ENCODE measurements at places on chromosomes 6 and 20.

DNA sequence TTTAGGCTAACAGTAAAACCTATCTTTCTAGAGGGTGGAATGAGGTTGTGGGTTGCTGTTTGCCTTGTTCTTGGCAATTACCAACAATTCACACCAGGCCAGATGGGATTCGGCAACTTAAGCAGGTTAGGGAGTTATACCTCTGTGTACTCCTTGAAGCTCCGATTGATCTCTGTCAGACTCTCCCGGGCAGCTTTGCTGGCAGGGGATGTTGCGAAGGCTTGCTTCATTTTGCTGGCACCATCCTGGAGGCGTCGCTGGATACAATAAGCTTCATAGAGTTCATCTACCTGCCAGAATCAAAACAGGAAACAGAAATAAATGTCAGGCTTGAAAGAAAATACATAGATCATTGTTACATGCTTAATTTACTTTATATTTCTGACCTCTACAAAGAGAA, 66.4 kb upstream of the ARMH2 start:
- no peak for DNase-seq

DNA sequence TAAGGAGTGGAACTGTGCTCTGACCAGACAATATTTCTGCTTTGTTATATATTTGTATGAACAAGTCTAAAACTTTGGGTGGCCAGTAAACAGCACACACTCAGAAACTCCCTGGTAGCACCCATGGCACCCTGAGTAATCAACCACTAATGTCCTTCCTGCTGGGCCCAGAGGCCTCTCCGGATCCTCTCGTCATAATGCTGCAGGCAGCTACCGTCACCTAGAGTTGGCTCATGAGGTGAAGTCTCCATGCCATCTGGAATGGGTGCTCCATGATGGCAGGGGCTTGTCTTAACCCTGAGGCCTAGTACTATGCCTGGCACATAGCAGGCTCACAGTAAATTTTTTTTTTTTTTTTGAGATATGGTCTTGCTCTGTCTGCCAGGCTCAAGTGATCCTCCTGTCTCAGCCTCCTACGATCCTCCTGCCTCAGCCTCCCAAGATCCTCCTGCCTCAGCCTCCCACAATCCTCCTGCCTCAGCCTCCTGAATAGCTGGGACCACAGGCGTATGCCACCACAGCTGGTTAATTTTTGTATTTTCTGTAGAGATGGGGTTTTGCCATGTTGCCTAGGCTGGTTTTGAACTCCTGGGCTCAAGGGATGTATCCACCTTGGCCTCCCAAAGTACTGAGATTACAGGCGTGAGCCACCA, 3.0 kb upstream of the SDCBP2 start:
- no peak for DNase-seq

DNA sequence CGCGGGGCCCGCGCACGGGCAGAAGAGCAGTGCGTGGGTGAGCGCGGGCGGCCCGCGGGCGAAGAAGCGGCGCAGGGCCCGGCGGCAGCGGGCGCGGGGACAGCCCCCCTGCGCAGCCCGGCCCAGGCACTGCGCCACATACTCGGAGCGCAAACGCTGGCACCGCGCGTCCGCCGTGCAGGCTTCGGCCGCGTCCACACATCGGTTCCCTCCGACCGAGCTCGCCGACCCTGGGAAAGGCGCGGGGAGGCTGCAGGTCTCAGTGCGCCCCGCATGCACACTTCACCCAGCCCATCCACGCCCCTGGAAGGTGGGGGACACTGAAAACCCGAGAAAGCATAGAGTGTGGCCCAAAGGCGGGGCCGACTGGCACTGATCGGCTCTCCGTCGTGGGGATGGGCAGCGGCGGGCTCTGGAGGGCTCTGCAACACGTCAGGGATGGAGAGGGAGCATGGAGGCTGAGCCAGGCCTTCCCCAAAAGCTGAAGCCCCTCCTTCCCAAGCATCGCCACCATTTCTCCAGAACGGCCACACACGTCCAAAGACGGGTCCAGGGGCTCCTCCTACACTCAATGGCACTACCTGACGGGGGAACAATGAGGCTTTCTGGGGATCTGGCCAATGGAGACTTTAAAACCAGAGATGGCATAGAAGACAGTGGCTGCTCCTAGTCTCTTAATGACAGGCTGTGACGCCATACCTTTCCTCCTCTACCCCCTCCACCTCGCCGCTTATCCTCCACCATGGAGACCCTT, 2.0 kb downstream of the GFRA4 start:
- no peak for DNase-seq

DNA sequence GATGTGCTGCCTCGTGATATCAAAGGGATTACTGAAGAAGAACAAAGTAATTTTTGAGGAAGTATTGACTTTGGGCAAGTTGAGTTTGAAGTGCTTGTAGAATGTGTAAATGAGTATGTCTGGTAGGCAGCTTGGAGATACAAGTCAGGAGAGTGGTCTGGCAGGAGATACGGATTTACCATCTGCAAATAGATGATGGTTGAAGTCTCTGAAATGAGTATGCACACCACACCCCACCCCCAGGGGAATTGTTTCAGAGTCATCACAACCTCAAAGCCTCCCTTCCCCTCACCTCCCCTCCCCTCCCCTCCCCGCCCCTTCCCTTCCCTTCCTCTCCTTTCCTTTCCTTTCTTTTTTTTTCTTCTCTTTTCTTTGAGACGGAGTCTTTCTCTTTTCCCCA, 16.4 kb upstream of the MCUR1 start:
- peak; percentile 39 for DNase-seq

DNA sequence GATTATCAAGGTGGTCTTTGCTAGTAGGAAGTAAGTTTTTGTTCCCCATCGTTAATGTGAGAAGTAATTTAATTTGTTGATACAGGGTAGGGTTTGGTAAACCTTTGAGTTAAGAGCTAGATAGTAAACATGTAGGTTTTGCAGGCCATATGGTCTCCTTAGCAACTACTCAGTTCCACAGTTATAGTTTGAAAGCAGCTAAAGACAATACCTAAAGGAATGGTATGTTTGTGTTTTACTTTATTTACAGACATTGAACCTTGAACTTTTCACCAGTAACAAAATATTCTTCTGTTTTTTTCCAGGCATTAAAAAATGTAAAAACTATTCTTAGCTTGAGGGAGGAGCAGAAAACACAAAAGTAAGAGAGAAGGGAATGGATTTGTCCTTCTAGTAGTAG, 1.7 kb downstream of the CAP2 start:
- no peak for DNase-seq

- no peak for DNase-seq
Measured at GRCh38 chr20:61748376-61748775, 317.3 kb downstream of the TAF4 start.
